Activated CD4-positive, alpha-beta T cell treated with anti-CD3 and anti-CD28 coated beads for 36 hours (primary cell): ENCODE measurements at places on chromosomes 3 and 15. TPM values are rescaled to one million over a fixed set of nuclear protein-coding genes. Genes with fewer than 3 reads are reported as not detected.

GRCh38 chr3:195544230-195544536 lies 1.1 kb upstream of the PPP1R2 start:
- peak overlapping the region; percentile 95 for H3K4me3 ChIP-seq
- peaks cover 65% of the 10 kb centered on the region for H3K4me1 ChIP-seq
- peaks cover 14% of the 10 kb centered on the region for H3K36me3 ChIP-seq
- H3K27ac ChIP-seq, result peak overlapping the region; percentile 90
- no peaks in the 10 kb centered on the region for H3K27me3 ChIP-seq
- DNase-seq, result no peak

GRCh38 chr15:48440084-48440483 lies 108.9 kb downstream of the DUT start:
- H3K27me3 ChIP-seq, result no peaks in the 10 kb centered on the region
- H3K4me3 ChIP-seq, result no peak overlapping the region
- no peaks in the 10 kb centered on the region for H3K4me1 ChIP-seq

The TICRR gene
- 25.7 TPM for total RNA-seq

- H3K27ac ChIP-seq, result no peak overlapping the region
- H3K4me1 ChIP-seq, result no peaks in the 10 kb centered on the region
- no peaks in the 10 kb centered on the region for H3K36me3 ChIP-seq
- DNase-seq, result no peak
- H3K27me3 ChIP-seq, result no peaks in the 10 kb centered on the region
- no peak overlapping the region for H3K4me3 ChIP-seq
Observed at GRCh38 chr3:184077881-184078280, 19.0 kb upstream of the HTR3E start.

DNA sequence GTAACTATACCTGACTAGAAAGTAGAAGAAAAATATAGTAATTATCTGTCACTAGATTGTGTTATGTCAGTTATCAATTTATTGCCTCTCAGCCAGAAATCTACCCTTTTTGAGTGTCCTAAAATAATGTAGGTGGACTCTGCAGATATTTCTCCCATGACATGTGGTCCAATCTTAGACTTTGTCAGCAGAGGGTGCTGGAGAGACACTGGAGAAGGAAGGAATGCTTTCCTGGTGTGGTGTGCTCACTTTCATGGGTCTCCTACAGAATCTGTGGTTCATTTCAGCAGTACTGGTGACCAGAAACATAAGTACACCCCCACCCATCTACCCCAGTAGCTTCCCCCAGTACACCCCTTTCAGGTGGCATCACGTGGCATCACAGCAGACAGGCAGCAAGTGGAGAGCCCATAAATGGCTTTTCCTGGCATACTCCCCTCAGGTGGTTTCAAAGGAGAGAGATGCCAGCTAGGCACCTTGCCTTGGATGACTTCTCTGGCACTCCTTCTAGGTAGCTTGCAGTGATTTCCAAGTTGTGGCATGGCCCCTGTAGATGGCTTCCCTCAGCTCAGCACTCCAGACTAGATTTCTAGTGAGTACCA lies 114.7 kb downstream of the GADL1 start:
- no peak overlapping the region for H3K4me3 ChIP-seq
- H3K36me3 ChIP-seq, result no peaks in the 10 kb centered on the region
- DNase-seq, result peak; percentile 29
- H3K4me1 ChIP-seq, result no peaks in the 10 kb centered on the region

The DNAH12 gene
- not detected for total RNA-seq

GRCh38 chr3:58482917-58483636 lies 8.8 kb upstream of the KCTD6 start:
- no peak for DNase-seq
- no peaks in the 10 kb centered on the region for H3K27me3 ChIP-seq
- no peak overlapping the region for H3K4me3 ChIP-seq
- no peaks in the 10 kb centered on the region for H3K36me3 ChIP-seq
- H3K4me1 ChIP-seq, result no peaks in the 10 kb centered on the region

DNA sequence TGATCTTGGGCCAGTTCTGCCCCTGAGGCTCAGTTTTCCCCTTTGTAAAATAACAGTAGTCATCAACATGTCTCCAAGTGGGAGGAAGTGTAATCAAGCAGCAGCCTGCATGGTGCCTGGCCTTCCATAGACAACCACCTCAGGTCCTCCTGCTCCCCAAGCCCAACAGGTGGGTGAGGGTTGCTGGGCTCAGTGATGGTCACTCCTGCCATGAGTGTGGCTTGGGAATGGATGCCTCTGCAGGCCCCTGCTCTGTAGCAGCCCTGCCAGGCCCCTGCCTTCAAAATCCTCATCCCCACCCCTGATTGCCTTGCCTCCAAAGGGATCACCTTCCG lies 59.1 kb upstream of the SLC6A1 start:
- no peak overlapping the region for H3K27ac ChIP-seq
- H3K36me3 ChIP-seq, result no peaks in the 10 kb centered on the region
- no peaks in the 10 kb centered on the region for H3K27me3 ChIP-seq
- H3K4me3 ChIP-seq, result no peak overlapping the region

DNA sequence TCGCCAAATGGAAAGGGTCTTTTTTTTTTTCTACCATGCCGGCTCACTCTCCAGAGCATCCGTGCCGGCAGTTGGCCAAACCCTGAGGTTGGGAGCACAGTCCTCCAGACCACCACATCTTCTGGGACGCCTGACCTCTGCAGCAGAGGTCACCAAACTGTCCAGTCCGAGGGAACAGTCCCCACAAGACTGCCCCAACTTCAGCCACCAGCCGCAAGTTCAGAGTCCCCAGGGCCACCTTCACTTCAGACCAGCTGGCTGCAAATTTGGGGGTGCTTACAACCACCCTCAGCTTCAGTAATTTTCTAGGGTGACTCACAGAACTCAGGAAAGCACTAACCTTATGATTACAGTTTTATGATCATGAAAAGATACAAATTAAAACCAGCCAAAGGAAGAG lies 28.9 kb downstream of the PLA2G4D start:
- no peaks in the 10 kb centered on the region for H3K4me1 ChIP-seq
- no peak for DNase-seq
- H3K36me3 ChIP-seq, result no peaks in the 10 kb centered on the region
- H3K27ac ChIP-seq, result no peak overlapping the region
- no peak overlapping the region for H3K4me3 ChIP-seq
- H3K27me3 ChIP-seq, result peaks cover 9% of the 10 kb centered on the region

The CHST2 gene
- 5.1 TPM for total RNA-seq

The GLCE gene
- 3.6 TPM for total RNA-seq

DNA sequence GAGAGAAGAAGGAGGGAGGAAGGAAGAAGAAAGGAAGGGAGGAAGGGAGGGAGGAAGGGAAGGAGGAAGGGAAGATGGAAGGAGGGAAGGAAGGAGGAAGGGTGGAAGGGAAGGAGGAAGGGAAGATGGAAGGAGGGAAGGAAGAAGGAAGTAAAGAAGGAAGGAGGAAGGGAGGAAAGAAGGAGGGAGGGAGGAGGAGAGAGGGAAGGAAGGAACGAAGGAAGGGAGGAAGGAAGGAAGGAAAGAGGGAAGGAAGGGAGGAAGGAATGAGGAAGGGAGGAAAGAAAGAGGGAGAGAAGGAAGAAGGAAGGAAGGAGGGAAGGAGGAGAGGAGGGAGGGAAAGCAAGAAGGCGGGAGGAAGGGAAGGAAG lies 31.8 kb upstream of the ALDH1L1 start:
- no peaks in the 10 kb centered on the region for H3K36me3 ChIP-seq
- H3K27ac ChIP-seq, result no peak overlapping the region
- no peak for DNase-seq
- H3K4me3 ChIP-seq, result no peak overlapping the region
- peaks cover 49% of the 10 kb centered on the region for H3K27me3 ChIP-seq

GRCh38 chr3:124299831-124300230 lies 307.9 kb upstream of the ROPN1 start:
- no peaks in the 10 kb centered on the region for H3K36me3 ChIP-seq
- H3K27me3 ChIP-seq, result peaks cover 8% of the 10 kb centered on the region
- H3K27ac ChIP-seq, result no peak overlapping the region
- no peaks in the 10 kb centered on the region for H3K4me1 ChIP-seq
- DNase-seq, result no peak
- no peak overlapping the region for H3K4me3 ChIP-seq

The TRAIP gene
- 28.1 TPM for total RNA-seq

The PTX3 gene
- total RNA-seq, result 0.23 TPM

GRCh38 chr3:106577241-106577640 lies 708.4 kb upstream of the CBLB start:
- H3K27me3 ChIP-seq, result no peaks in the 10 kb centered on the region
- no peaks in the 10 kb centered on the region for H3K4me1 ChIP-seq
- H3K36me3 ChIP-seq, result no peaks in the 10 kb centered on the region
- DNase-seq, result no peak
- no peak overlapping the region for H3K27ac ChIP-seq

- no peaks in the 10 kb centered on the region for H3K36me3 ChIP-seq
- H3K4me3 ChIP-seq, result no peak overlapping the region
- peaks cover 1% of the 10 kb centered on the region for H3K27me3 ChIP-seq
- H3K27ac ChIP-seq, result no peak overlapping the region
- peak; percentile 32 for DNase-seq
Observed at GRCh38 chr3:115217678-115218451, 70.8 kb upstream of the ZBTB20 start.

DNA sequence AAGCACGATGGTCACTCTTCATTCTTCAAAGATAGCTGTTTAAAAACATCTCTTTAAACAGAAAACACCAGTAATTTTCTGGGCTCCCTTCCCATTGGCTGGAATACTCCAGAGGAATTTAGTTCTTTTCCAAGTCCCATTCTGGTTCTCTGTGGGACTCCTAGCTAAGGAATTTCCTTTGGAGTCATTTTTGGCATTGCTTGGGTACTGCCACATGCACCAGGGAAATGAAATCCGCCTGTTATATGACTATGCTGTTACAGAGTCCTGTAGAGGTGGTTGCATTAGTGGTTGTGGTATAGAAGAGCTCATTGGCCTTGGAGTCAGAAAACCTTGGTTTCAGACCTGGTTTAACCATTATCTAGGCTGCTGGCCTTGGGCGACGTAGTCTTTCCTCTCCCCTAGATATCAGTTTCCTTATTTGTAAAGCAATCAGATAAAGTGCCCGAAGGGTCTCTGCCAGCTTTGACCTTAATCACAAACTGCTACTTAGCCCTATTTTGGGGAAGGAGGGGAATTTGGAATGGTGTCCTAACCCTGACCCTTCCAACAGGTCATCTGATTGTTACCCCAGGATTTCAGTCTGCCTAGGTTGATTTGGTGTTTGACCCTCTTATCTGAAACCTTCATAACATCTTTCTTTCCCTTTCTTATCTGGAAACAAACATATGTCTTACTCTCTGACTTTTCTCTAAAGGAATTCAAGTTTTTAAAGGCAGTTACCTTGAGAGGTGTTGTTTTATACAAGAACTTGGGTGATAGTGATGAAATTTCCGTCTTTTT lies 13.4 kb downstream of the RTP1 start:
- no peak overlapping the region for H3K4me3 ChIP-seq
- no peaks in the 10 kb centered on the region for H3K27me3 ChIP-seq
- H3K36me3 ChIP-seq, result no peaks in the 10 kb centered on the region
- DNase-seq, result no peak
- no peaks in the 10 kb centered on the region for H3K4me1 ChIP-seq

GRCh38 chr15:99109555-99110021 lies 4.7 kb downstream of the SYNM start:
- DNase-seq, result no peak
- no peaks in the 10 kb centered on the region for H3K36me3 ChIP-seq
- no peak overlapping the region for H3K27ac ChIP-seq
- peaks cover 20% of the 10 kb centered on the region for H3K27me3 ChIP-seq
- H3K4me3 ChIP-seq, result no peak overlapping the region

DNA sequence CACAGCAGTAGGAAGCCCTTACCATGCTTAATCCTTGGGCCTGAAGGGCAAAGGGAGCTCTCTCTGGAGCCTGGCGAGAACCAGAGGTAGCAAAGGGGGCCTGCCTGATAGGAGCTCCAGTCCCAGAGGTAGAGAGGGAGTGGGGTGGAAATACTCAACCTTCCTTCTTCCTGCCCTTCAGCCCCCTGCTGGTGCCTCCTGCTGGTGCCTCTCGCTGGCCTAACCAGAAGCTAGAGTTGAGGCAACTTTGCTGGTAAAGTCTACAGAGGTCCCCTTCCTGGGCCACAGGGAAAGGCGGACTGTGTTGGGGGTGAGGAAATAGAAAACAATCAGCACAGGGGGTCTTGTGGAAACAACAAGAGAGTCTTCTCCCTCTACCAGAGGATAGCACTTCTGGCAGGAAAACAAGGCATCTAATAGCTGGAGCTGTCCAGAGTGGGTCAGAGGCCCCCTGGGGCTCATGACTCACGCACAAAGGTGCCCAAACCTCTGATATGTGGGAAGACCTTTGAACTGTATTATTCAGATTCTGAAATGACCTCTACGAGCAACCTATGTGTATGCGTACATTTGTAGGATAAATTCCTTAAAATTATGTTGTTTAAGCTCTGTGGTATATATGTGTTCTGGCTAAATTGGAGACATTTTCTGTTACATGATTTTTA lies 133.9 kb downstream of the LRRC28 start:
- peaks cover 21% of the 10 kb centered on the region for H3K4me1 ChIP-seq
- no peak for DNase-seq
- no peak overlapping the region for H3K27ac ChIP-seq
- H3K36me3 ChIP-seq, result peaks cover 14% of the 10 kb centered on the region
- no peaks in the 10 kb centered on the region for H3K27me3 ChIP-seq
- no peak overlapping the region for H3K4me3 ChIP-seq

The SAMMSON gene
- total RNA-seq, result not detected

GRCh38 chr3:106172780-106173179 lies 304.0 kb upstream of the CBLB start:
- no peaks in the 10 kb centered on the region for H3K27me3 ChIP-seq
- DNase-seq, result no peak
- peaks cover 66% of the 10 kb centered on the region for H3K4me1 ChIP-seq
- no peak overlapping the region for H3K27ac ChIP-seq

- H3K27me3 ChIP-seq, result no peaks in the 10 kb centered on the region
- H3K36me3 ChIP-seq, result peaks cover 47% of the 10 kb centered on the region
- no peak overlapping the region for H3K4me3 ChIP-seq
Observed at GRCh38 chr3:129432036-129432435, 3.6 kb upstream of the EFCAB12 start.

GRCh38 chr15:81281766-81282605 lies 42.0 kb downstream of the STARD5 start:
- H3K27ac ChIP-seq, result no peak overlapping the region
- H3K4me1 ChIP-seq, result peaks cover 65% of the 10 kb centered on the region
- H3K4me3 ChIP-seq, result no peak overlapping the region
- H3K36me3 ChIP-seq, result peaks cover 30% of the 10 kb centered on the region
- H3K27me3 ChIP-seq, result no peaks in the 10 kb centered on the region
- DNase-seq, result no peak

The DISP2 gene
- total RNA-seq, result 0.04 TPM

DNA sequence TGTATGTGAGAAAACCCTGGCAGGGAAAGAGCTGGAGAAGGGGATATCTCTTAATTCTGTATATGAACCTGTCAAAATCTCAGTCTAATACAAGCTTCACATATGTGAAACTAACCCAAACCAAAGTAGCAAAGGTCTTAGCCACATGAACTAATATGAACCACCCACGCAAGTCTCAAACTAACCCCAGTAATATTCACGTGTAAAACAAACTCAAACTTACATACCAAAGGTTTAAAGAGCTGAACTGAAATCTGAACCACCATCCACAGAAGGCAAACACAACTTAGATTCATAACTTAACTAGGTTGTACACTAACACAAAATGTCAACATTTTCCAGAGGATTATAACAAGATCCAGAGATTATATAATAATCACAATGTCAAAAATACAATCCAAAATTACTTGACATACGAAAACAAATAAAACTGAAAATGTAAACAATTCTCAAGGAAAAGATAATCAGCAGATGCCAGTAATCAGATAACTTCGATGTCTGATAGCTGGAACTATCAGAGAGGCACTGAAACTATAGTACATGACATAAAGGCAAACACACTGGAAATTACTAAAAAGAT lies 64.1 kb downstream of the VPS13C start:
- H3K27me3 ChIP-seq, result no peaks in the 10 kb centered on the region
- H3K4me3 ChIP-seq, result no peak overlapping the region
- DNase-seq, result no peak
- H3K36me3 ChIP-seq, result peaks cover 43% of the 10 kb centered on the region

- DNase-seq, result no peak
- no peak overlapping the region for H3K27ac ChIP-seq
- H3K4me3 ChIP-seq, result no peak overlapping the region
- H3K27me3 ChIP-seq, result no peaks in the 10 kb centered on the region
- peaks cover 3% of the 10 kb centered on the region for H3K36me3 ChIP-seq
Observed at GRCh38 chr3:114841515-114841914, 305.6 kb downstream of the ZBTB20 start.
